ENCODE measurements at places on chromosomes 3 and 15.

- DNase-seq = no peak
Observed at GRCh38 chr15:29092376-29093064, 177.1 kb downstream of the NSMCE3 start.

DNA sequence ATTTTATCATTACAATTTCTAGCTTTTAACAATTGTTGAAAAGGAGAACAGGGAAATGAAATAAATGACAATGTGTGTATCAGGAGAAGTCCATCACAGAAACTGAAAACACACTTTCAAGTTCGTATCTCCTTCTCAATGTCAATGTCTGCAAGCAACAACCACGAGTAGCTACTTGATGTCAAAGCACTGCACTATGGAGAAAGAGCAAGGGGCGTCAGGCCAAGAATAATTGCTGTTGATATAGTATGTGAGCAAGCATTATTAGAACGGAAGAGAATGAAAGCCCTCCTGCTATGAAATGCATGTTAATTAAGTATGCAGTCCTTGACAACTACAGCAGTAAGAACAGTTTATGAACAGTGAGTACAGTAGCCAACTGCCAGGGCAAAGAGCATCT, 1250.1 kb downstream of the ZPLD1 start:
- peak; percentile 2 for DNase-seq

DNA sequence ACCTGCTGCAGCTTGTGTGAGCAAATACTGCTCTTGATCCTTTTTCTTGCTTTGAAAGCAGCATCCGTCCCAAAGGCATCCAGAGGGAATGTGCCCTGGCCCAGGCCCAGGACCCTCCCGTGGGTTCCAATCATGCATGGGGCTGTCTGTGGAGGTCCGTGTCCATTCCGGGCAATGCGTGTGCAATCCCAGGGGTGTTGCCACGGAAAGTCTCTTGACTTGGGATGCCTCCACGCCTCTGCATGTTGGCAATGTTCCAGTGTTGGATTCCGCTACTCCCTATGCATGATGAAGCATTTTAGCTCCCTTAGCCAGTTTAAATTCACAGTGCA, 105.7 kb downstream of the SNRPN start:
- DNase-seq = no peak

GRCh38 chr3:50671331-50671730, 3.4 kb upstream of the DOCK3 start:
- DNase-seq = peak; percentile 91

GRCh38 chr3:59496250-59496649, 446.4 kb upstream of the CFAP20DC start:
- DNase-seq = no peak

DNA sequence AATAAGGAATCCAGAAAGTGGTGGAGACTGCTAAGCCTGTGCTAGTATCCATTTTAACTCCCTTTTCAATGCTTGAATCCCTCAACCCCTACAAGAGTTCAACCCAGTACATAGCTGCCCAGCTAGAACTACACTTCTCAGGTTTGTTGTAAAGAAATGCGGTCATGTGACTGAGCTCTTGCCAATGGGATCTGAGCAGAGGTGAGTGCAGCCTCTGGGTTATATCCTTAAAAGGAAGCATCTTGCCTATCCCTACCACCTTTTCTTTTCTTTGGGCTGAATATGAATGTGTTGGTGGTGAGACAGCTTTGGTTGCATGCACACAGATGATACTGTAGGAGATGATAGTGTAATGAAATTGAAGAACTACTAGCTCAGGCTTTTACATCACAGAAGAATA, 139.7 kb downstream of the CADPS start:
- DNase-seq = no peak

DNA sequence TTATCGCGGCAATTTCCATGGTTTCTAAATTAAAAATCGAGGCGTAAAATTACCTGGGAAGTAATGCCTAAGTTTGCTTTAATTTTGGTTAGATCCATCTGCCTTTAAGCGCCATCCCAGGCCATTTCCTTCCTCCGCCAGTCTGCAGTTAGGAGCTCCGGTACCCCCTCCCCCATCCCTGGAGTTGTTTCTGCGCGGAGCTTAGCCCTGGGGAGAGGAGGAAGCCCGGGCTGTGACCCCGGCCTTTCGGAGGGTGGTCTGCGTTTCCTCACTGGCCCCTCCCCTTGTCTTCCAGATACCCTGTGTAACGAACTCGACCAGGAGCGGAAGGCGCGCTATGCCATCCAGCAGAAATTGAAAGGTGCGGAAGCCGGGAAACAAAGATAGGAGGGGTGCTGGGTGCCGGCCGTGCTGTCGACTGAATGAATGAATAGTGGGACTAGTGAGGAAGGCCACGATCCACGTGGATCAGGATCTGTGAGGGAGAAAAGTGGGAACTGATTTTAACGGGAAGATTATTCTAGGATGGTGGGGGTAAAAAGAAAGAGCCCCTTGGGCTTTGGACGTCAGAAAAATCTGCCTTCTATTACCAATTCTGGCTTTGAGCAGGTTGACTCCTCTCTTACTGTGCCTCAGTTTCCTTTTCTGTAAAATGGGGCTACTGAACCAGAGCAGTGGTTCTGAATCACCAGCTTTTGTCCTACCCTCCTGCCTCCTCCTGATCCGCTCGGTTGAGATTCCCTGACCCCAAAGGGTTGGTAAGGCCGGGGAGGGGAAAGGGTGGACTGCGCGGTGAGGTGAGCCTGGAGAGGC, 6.7 kb downstream of the RNU6-1 start:
- peak; percentile 22 for DNase-seq

DNA sequence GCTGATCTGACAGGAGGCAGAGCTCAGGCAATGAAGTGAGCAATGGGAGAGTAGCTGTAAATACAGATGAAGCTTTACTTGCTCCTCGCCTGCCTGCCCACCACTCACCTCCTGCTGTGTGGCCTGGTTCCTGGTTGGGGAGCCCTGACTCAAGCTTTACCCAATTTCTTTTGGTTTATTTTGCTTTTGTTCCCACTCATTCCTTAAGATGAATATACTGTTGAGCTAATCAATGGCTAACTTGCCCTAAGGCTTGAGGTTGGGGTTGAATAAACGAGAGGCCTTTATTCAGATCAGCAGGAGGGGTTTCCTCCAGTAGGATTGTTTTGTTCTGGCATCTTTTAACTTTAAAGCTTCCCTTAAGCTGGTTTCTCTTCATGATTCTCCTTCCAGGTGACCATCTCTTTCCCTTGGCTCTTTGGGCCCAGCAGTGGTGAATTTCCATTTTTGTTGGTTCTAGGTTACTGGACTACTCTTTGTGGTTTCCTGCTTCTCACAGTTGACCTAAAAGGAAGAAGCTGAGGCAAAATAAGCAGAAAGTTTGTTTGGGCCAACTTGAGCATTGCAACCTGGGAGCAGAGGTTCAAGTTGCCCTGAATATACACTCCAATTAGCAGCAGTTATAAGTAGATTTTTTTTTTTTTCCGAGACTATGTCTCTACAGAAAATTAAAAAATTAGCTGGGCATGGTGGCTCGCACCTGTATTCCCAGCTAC, 44.4 kb downstream of the STARD9 start:
- no peak for DNase-seq

GRCh38 chr3:187518616-187519015, 150.4 kb downstream of the RTP4 start:
- DNase-seq = peak; percentile 1

DNA sequence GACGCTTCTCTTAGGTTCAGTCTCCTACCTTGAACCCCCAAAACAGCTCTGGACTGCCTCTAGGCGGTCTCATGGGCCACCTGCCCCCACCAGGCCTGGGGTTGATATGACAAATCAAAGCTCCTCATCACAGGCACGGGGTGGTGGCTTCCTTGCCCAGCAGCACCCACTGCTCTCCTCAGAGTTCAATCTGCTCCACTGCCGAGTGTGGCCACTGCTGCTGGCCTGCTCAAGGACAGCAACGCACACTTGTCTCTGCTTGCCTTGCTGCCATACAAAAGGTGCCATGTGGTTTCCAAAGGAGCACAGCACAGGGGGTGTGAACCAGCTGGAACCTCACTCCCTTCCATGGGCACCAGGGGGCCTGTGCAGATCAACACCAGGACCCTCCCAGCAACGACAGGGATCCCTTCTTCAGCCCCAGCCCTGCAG, 10.2 kb downstream of the KBTBD13 start:
- no peak for DNase-seq

DNA sequence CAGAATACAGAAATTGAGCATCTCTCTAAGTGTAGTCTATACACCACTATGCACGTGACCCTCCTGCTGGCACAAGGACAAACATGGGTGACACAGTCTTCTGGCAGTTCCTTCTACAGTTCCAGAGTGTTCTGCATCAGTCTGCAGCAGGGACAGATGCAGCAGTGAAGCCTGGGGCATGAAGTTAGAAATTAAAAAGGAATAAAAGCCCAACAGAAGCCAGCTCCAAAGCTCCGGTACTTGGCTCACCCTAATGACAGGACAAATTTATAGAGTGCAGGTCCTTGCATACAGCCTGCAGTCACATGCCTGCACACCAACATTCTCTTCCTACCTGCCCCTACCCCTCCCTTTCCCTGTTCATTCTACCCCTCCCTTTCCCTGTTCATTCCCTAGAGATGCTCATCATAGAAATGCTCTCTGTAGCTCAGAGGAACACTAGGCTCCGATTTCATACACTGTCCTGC, 15.0 kb downstream of the UACA start:
- DNase-seq = no peak

All from astrocyte of the hippocampus (primary cell).